Activated naive CD4-positive, alpha-beta T cell treated with anti-CD3 and anti-CD28 coated beads, Interleukin-2, amount 50 U/mL, for 72 hours (primary cell): ENCODE measurements at places on chromosomes 2 and 18. TPM values are rescaled to one million over a fixed set of nuclear protein-coding genes. Genes with fewer than 3 reads are reported as not detected.

DNA sequence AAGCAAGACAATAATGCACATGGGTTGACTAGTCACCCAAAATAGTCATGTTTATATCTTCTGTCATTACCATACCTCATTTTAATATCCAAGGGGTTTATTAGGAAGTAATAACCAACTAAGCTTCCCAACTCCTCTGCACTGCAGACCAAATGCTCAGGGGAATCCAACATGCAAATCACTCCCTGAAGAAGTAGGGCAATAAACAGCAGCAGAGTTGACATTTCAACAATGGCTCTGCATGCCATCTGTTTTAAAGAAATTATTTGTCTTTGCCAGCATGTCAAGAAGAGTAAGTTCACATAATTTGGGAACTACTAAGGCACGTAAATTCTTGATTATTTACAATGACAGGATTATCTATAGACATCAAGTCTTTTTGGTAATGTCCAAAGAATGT, 84.4 kb upstream of the LYPD1 start:
- DNase-seq, result no peak

GRCh38 chr18:53790786-53791185, 433.7 kb downstream of the MBD2 start:
- DNase-seq, result no peak

DNA sequence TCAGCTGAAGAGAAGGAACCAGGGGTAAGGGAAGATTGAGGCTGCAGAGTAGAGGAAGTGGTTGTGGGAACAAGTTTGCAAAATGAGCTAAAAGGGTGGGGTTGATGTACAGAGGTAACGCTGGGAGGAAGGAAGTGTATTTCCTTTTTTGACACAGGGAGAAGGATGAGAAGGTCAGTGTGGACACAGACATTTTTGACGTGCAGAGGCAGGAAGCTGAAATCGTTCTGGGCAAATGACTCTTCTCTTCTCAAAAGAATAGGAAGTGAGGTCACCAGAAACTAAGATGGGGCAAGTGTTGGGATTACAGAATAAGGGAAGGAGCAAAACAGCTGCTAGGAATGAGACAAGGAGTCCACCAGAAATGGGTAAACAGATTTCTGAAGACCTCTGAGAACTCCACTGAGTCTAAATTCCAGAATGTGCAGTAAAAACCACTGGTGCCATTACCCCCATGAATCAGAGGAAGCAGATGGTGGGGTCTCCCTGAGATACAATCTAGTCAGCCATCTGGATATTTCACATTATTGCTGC, 20.0 kb upstream of the RNF149 start:
- no peak for DNase-seq

DNA sequence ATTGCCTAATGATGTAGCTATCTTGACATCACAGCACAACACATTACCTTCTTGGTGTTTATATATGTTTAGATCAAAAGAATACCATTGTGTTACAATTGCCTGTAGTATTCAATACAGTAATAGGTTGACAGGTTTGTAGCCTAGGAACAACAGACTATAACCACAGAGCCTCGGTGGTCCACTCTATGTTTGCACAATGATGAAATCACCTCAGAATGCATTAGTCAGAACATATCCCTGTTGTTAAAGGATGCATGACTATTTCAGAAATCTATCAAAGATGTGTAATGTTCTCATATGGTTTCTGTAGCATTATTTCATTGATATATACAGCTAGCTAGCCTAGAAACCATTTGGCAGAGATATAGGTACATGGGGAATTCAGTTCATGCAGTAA, 8.9 kb downstream of the METTL5 start:
- DNase-seq, result no peak

DNA sequence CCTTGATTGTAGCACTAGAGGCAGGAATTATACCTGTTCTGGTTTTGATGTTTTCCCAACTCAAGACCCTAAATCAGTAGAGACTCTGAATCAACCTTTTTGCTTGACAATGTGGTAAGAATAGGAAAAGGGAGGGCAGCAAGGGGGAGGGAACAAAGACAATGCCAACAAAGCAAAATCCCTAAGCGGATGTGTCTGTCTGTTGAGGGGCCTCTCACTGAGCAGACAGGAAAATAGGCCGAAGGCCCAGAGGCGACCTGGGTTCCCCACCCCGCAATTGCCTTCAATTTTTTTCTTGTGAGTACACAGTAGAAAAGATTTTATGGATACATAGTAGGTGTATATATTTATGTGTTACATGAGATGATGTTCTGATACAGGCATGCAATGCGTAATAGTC, 75.6 kb downstream of the MAP4K4 start:
- DNase-seq, result no peak

DNA sequence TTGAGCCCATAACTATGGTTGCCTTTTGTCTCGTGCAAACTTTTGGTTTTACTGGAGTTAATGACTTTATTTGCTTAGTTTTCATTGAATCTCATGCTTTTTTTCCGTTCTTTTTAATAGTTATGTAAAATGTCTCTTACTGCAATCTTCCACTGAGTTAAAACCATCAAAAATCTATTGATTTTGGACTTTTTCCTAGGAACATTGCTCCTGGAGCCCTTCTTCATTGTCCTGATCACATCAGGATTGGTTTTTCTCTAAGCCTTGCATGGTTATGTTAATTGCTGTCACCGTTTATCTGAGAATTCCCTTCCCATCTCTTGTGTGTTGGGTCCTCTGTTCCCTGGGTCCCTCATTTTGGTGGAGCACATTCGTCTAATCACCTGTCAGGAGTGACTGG, 125.5 kb downstream of the PARD3B start:
- DNase-seq, result no peak

DNA sequence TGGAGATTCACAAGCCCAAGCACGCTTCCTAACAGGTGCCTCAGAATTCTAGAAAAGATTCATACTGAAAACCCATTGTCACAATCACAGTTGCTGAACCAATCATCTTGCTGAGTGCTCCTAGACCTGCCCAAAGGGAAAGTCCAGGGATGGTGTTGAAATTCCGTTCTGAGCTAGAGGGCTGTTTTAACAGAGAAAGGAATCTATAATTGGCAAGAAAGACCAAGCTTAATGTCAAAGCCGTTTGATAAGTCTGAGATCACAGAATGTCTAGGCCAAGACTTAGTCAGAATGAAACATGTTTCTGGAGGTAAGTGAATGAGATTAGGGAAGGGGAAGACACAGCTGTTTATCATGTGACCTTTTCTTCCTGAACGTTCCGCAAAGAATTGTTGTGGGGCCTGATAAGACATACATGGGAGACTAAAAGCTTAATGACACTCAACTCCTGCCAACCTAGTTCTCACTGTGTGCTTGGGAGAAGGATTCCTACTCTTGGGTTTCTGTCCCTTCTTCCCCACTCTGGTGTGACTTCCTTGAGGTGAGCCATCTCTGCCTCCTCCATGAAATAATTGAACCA, 27.5 kb downstream of the PMAIP1 start:
- DNase-seq, result peak; percentile 61

- DNase-seq, result no peak
Measured at GRCh38 chr2:10783421-10783820, 29.2 kb downstream of the PDIA6 start.

GRCh38 chr18:74896390-74896991, 298.8 kb downstream of the ZNF407 start:
- DNase-seq, result peak; percentile 27

DNA sequence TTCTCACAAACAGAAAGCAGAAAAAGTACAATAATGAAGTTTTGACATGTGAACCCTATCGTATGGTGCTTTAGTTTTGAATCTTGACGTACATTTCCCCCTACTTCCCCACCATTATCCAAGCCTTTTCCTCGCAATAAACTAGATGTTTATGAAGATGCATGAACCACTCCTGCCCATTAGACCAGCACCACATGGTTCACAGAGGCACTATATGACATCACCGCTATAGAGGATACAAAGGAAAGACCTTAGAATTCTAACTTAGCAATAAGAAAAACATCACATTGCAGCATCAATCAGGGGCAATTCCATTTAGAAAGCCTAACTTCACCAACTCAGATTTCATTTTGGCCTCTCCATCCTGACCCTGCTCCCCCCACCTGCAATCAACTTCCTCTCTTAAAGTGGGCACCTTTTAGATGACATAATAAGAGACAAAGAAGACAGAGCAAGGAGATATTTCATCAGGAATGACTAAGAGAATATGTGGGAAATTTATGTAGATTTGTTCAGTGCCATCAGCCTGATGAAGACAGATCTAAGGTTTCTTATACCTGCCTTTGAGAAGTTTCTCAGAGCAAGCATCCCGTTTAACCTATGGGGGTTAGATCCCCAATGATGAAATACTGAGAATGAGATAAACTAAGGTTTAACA, 124.9 kb downstream of the PIGN start:
- no peak for DNase-seq

DNA sequence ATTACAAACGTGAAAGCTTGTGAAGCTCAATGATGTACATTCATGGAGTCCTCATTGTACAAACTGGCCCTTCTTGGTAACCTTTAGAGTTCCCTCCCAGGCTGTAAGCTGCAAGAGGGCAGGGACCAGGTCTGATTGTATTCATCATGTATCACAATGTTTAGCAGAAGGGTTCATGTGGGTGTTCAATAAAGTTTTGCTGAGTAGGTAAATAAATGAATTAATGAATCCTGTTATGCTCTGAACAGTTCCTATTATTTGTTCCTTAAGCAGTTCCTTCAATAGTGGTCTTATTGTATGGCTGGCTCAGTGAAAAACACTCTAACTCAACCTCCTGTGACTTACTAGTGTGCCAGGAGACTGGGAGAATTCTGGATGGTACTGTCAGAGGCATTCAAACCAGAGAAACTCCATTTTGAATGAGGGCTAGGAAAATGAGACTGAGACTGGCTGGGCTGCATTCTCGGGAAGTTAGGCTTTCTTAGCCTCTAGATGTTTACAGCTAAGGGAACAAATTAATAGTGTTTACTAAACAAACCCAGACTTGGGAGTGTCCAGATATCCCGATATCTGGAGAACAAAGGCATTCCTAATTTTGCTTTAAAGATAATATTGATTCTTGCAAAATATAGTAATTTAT, 1.8 kb upstream of the ACVR1 start:
- DNase-seq, result no peak

DNA sequence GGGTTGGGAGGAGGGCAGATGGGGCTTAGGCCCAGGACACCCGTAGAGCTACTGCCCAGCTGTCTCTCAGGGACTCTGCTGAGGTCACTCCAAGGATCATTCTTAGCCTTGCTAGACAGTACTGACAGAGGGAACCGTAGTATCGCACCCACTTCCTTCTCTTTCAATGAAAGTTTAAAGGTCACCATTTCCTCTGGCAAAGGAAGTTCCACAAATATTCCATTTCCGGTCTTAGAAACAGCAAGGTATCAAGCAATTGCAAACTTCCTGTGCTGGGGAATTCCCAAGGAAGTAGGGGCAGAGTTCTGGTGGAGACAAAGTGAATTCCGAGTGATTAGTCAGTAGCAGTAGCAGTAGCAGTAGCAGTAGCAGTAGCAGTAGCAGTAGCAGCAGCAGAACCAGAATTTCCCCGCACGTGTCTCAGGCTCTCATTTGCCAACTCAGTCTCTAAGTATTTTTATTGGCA, 24.7 kb downstream of the IL1B start:
- peak; percentile 57 for DNase-seq

The ANKRD30BL gene
- total RNA-seq, result not detected

The MRO gene
- total RNA-seq, result not detected

The LAMA3 gene
- 0.07 TPM for total RNA-seq
